Left colon (tissue), 2 donors: ENCODE measurements at places on chromosomes 11 and 22. TPM values are rescaled to one million over a fixed set of nuclear protein-coding genes. Genes with fewer than 3 reads are reported as not detected.

GRCh38 chr11:90722552-90723190, 499.8 kb upstream of the CHORDC1 start:
- DNase-seq: no peak

- no peak for DNase-seq
Observed at GRCh38 chr22:50445880-50446707, 28.7 kb downstream of the SBF1 start.

- DNase-seq: no peak
Observed at GRCh38 chr22:37631448-37632173, 7.9 kb upstream of the SH3BP1 start.

- DNase-seq: peak; percentile 88
Observed at GRCh38 chr11:61488651-61489291, 19.8 kb upstream of the LRRC10B start.

MGAT3 gene
- total RNA-seq: 5.6 TPM

GRCh38 chr22:35104491-35104890, 38.5 kb downstream of the ISX start:
- no peak for DNase-seq

- no peak for DNase-seq
Observed at GRCh38 chr22:40966726-40967085, 15.5 kb downstream of the RBX1 start.

SIDT2 gene
- 70.9 TPM for total RNA-seq
